ENCODE measurements at places on chromosomes 4 and X.
A peak's percentile ranks its signal among the peaks of the same experiment; 100 is the strongest.

DNA sequence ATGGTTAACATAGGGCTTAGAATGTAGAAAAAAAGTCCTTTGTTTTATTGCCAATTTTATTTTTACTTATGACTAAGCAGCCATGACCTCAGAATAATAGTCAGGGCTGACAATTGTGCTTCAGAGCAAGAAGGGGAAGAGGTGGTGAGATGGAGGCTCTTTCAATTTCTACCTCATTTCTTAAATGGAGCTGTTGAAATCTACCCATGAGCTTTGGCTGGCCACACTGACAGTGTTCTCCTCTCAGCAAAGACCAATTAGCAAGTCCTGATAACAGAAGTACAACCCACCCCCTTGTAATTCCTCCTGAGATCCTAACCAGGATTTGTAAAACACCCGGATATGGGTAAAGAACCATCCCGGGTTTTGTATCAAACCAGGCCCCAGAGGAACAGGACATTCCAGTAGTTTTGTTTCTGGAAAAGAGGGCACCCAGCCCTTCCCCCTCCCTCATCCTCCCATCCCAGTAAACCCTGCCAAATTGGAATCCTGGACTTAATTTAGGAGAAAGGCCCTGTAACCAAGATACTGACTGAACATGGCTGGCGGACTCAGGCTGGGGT lies at the start of gene HEPH:
HEPH (plus strand) TSS at position 399 of the 563 bp plus-strand sequence. CDS start 6,324 bp downstream, outside the sequence.
- DNase-seq: peak; percentile 26

DNA sequence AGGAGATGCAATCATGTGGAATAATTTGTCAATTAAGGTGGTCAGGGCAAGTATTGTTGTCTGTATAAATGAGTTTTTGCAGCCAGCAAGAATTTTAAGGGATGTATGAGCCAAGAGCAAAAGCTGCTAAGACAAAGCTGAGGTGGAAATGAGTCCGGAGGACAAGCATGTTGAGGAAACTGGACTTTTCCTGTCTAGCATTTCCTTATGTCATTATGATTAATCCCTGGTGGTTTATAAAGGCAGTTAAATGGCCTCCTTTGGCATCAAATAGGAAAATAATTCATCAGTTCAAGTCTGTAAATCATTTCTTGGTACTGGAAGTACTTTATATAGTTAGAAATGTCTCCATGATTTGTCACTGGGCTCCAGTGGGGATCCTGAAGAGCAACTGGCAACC lies 61.6 kb upstream of the TEX13A start:
- DNase-seq: no peak

GRCh38 chr4:172892300-172892699 lies 276.3 kb upstream of the GALNT7 start:
- DNase-seq: peak; percentile 3

DNA sequence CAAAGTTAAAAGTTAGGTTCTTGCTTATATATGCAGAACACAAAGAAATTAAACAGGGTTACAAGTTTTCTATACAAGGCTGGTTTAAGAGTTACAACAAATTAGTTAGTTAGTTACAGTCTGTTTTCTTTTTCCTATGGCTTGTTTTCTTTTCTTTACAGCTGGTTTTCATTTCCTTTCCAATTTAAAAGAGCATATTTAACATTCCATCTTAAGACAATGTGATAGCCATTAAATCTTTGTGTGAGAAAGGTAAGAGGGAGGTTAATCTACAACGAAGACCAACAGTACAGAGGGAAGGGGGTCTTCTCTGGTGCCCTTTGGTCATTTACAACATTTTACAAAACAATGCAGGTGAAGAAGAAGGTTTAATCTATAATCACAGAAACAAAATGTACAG lies 290.6 kb downstream of the ZNF674 start:
- DNase-seq: no peak

DNA sequence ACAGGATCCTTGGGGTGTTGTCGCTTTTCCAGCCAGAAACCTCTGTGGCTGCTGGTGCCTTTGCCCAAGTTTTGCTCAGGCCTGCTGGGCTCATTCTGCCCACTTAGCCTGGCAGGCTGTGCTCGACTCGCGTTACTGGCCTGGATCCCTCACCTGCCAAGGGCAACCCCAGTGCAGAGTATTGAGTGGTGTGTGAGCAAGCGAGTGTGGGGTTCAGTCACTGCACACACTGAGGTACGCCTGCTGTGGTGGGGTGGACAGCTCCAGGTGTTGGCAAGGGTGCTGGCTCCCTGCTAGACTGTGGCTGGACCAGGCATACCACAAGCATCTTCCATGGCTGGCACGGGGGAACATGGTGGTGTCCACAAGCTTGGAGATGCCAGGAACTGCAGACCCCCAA lies 22.6 kb downstream of the SPCS3 start:
- no peak for DNase-seq

DNA sequence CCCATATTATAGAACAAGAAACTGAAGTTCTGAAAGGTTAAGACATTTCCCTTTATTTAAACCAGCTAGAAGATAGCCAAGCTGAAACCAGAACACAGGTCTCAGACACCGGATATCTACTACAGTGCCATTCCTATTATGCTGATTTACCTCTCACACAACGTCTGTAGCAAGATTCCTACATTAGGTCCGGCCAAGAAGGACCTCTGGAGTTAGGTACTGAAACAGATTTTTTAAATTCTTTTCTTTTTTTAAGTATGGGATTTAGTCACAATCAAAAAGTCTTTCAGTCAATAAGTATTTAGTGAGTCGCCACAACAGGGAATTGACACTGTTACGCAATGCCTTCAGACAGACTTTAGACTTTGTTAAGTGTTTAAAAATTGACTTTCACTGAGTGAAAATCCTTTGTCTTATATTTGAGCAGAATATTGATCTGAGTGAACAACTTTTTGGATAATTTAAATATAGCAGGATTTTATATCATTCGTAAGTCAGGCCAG lies 26.5 kb upstream of the SPANXN4 start:
- DNase-seq: no peak

- peak; percentile 64 for DNase-seq
Measured at GRCh38 chrX:132491191-132491590, 2.4 kb upstream of the MBNL3 start.

GRCh38 chr4:69321153-69321729 lies 41.0 kb downstream of the UGT2B28 start:
- DNase-seq: no peak

- DNase-seq: no peak
Measured at GRCh38 chr4:72507860-72508419, 61.1 kb downstream of the ADAMTS3 start.

DNA sequence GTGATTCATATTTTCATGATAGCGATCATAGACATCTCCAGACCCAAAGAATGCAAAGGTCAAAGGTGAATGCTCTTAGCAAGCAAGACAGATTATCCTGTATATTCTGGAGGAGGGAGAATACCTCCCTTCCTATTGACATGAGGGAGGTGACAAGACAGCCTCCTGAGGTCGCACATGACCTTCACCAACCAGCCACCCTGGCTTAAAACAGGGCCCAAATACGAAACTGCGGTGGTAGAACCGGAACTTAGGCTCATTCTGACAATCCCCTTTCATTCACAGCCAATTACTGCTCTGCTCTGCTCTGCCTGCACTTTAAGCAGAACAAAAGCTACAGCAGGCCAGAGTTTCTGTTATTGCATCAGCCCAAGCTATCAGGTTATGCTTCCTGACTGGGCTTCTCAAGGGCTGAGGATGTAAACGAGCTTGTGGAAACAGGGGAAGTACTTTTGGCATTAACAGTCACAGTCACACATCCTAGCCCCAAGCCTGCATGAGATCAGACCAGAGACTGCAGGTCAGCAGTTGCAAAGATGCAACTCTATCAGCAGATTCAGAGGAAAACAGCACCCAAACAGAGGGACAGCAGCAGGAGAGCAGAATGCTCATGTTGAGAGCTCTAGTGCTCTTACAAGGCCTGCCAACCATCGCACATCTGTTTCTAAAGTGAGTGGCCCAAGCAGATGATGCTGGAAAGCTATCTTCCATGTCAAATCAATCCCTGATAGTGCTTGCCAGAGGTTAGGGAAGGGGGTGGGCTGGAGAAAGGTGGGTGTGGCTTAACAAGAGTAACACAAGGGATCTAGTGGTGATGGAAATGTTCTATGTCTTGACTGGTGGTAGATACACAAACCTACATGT lies 51.3 kb upstream of the MAP3K15 start:
- peak; percentile 80 for DNase-seq

DNA sequence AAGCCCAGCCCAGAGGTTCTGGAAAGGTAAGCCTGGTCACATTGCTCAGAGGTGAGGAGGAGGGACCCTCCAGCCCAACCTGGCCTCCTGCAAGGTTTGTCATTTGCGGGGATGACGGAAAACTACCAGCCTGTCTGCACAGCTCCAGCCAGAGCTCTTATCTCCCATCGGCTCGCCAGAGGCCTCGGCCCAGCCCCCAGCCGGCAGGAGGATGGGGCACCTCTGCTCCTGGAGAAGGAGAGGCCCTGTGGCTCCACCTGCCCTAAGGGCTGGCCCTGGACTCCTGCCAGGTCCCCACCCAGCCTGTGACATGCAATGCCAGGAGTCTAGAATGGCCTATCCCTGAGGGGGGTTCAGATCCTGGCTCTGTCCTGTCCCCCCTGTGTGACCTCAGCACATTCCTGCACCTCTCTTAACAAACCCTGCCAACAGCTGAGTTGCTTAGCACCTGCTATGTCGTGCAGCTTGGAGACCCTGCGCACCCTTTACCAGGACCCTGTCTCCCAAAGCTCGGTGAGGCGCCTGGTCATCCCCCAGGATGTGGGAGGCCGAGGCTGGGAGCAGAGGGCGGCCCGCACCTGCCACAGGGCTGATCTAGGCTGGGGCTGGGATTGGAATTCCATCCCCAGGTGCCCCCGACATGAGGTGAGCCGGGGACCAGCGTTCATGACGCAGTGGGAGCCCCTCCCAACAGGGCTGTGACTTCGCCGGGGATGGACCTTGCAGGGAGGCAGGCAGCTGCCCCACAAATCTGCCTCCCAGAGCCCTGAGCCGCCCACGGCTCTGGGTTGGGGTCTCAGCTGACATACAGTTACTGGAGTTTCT lies 14.4 kb downstream of the ADRA2C start:
- DNase-seq: no peak

DNA sequence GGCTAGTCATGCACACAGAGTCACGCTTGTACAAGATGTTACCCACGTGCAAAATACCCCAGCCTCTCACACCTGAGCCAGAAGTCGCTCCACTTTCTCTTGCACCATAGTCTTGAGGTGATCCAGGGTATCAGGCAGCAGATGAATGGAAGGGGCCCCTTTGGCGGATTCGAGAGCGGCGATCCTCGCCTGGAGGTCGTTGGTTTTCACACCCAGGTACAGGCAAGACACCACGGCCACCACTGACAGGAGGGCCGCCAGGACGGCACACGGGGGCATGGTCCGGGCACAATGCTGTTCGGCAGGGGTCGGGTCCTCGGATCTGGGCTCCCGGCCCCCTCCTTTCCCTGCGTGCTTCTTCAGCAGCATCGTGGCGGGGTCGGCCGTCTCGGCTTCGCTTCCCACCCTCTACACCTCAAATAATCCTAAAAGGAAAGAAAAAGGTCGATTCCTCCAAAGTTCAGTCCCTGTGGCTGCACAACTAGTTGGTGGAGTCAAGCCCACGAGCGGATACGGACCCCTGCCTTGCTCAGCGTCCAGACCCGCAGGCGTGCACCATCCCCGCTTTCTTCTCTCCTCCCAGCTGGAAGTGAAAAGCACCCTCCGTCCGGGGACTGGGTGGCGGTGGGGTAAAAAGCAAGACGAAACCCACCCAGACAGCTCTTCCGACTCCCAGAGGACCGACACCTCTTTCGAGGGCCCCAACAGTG lies 652 bp downstream of the COL25A1 start:
- DNase-seq: no peak

- DNase-seq: no peak
Measured at GRCh38 chrX:48165241-48165640, 31.4 kb downstream of the SSX5 start.

DNA sequence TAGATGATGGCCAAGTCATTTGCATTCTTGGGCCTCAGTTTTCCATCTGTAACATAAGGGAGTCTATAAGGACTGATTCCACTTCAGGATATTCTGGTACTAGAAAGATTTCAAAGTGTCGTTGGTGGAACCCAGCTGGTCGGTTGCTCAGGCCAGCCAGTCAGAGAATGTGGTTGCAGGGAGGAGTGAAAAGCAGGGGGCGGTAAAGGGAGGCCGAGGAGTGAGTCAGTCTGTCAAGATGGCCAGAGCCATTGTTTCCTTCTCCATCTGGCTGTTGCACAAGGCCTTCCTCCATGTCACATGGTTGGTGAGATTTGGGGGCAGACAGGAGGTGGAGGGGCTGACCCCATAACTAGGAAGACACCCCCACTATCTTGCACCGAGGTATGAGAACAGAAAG lies 38.2 kb downstream of the STARD8 start:
- DNase-seq: peak; percentile 87

DNA sequence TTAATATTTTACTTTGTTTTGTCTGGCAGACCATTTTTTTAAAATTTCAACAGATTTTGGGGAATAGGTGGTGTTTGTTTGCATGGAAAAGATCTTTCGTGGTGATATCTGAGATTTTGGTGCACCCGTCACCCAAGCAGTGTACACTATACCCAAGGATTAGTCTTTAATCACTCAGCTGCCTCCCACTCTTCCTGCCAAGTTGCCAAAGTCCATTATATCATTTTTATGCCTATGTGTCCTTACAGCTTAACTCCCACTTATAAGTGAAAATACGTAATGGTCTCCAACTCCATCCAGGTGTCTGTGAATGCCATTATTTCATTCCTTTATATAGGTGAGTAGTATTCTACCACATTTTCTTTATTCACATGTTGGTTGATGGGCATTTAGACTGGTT lies 281.7 kb upstream of the GK2 start:
- no peak for DNase-seq

GRCh38 chrX:97673135-97673534 lies 789.4 kb downstream of the RPA4 start:
- DNase-seq: no peak

DNA sequence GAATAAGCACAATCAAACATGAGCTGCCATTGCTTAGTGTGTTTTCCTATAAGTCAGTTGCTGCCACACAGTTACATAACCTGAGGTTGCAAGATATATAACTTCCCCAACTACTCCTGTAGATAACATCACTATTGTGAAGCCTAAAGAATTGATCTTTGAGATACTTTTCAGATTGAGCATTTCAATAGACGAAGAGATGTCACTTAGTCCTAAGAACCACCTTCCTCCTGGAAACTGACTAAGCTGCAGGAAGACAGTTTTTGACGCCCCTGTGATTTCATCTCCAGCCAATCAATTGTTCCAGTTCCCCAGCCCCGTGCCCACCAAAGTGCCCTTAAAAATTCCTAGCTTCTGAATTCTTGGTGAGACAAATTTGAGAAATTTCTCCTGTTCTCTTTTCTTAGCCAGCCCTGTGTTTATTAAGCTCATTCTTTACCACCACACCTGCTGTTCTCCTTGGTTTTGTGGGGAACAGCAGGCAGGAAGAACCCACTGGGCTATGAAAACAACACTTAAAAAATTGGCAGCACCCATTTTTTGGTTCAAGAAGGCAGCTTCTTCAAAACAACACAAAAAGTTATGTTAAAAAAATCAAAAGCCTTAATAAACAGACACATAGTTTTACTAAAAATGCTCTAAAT lies 317.1 kb upstream of the PABPC4L start:
- no peak for DNase-seq

- DNase-seq: no peak
Measured at GRCh38 chr4:118290951-118291350, 61.9 kb downstream of the PRSS12 start.
